Upper lobe of right lung (tissue), 1 donor: ENCODE measurements at places on chromosomes 2 and 18. TPM values are rescaled to one million over a fixed set of nuclear protein-coding genes. Genes with fewer than 3 reads are reported as not detected.

- H3K4me3 ChIP-seq = no peak overlapping the region
- peaks cover 14% of the 10 kb centered on the region for H3K36me3 ChIP-seq
- no peaks in the 10 kb centered on the region for H3K4me1 ChIP-seq
- no peak overlapping the region for H3K27ac ChIP-seq
Observed at GRCh38 chr2:44201648-44202165, 33.0 kb downstream of the PPM1B start.

GRCh38 chr2:155689791-155690190 lies 642.7 kb downstream of the NR4A2 start:
- no peak for DNase-seq
- no peaks in the 10 kb centered on the region for H3K4me1 ChIP-seq
- H3K27ac ChIP-seq = no peak overlapping the region
- no peaks in the 10 kb centered on the region for H3K36me3 ChIP-seq
- H3K27me3 ChIP-seq = no peaks in the 10 kb centered on the region

ASB18 gene
- total RNA-seq = not detected

SAG gene
- total RNA-seq = not detected

GRCh38 chr2:12066986-12067385 lies 320.6 kb downstream of the LPIN1 start:
- no peaks in the 10 kb centered on the region for H3K36me3 ChIP-seq
- no peaks in the 10 kb centered on the region for H3K27me3 ChIP-seq
- no peak overlapping the region for H3K27ac ChIP-seq
- H3K4me1 ChIP-seq = no peaks in the 10 kb centered on the region
- no peak for DNase-seq
- no peak overlapping the region for H3K4me3 ChIP-seq

DNA sequence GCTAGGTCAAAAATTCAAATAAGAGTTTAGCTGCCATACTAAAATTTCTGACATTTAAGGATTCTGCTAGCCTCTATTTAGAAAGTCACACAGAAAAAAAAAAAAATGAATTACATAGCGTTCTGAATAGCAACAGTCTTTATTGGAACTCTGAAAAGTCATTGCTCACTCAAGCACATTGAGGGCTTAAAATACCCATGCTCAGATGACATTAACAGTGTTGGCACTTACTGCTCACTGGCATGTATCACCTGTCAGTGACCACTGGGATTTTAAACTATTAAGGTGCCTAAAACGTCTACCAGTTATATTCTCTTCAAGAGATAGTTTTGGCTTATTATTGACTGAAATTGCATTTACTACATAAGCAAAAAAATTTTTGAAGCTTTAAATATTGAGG lies 468.0 kb upstream of the SPHKAP start:
- DNase-seq = no peak
- H3K27ac ChIP-seq = no peak overlapping the region
- H3K4me1 ChIP-seq = no peaks in the 10 kb centered on the region

GRCh38 chr2:48089644-48090043 lies 183.3 kb upstream of the FBXO11 start:
- no peaks in the 10 kb centered on the region for H3K36me3 ChIP-seq
- no peaks in the 10 kb centered on the region for H3K27me3 ChIP-seq
